Colonic mucosa (tissue), 4 donors: ENCODE measurements at places on chromosomes 7 and 10. TPM values are rescaled to one million over a fixed set of nuclear protein-coding genes. Genes with fewer than 3 reads are reported as not detected.

- no peak for DNase-seq
Measured at GRCh38 chr10:50388181-50388580, 136.9 kb upstream of the ASAH2 start.

- no peak for DNase-seq
Measured at GRCh38 chr7:138943061-138943460, 38.1 kb downstream of the KIAA1549 start.

DNA sequence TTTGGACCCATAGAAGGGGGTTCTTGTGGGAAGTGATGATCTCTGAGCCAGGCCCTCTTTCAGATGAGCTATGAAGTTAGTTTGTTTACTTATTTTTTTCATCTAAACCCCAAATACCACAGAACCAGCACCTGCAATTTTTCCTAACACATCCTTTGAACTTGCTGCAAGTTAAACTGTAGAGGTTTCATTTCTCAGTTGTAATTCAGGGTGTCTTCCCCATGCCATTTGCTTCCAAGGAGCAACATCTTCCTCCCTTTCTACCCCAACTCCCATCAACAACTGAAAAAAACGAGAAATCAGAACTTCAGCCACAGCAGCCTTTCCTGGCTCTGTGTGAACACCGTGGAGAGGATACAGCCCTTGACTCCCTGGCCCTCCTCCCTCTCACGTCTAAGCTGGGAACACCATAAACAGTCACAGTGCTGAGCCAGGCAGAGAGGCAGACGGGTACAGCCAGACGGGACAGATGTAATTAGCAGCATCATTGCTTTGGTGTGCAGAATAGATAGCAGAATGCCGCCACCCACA is 63.6 kb downstream of the RGS10 start:
- DNase-seq: no peak

- DNase-seq: no peak
Measured at GRCh38 chr10:119302172-119302571, 94.8 kb downstream of the GRK5 start.

- no peak for DNase-seq
Measured at GRCh38 chr10:3808689-3809199, 23.7 kb upstream of the KLF6 start.

- DNase-seq: no peak
Measured at GRCh38 chr10:17120694-17121093, 8.9 kb downstream of the CUBN start.

DNA sequence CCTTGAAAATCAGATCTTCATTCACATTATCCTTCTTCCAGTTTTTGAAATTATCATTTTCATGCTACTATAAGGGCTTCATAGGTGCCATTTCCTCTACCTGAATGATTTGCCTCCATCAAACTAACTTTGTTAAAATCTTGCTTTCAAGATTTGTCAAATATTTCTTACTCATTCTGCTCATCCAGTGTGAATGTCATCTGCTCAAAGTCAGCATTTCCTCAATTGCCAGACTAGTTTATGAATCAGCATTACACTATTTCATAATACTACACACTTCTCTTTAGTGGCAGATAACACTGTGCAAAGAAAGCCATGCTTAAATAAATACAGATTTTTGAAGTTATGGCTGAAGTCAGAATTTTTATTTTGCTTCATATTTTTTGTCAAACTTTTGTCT is 21.3 kb upstream of the LIPF start:
- DNase-seq: no peak

DNA sequence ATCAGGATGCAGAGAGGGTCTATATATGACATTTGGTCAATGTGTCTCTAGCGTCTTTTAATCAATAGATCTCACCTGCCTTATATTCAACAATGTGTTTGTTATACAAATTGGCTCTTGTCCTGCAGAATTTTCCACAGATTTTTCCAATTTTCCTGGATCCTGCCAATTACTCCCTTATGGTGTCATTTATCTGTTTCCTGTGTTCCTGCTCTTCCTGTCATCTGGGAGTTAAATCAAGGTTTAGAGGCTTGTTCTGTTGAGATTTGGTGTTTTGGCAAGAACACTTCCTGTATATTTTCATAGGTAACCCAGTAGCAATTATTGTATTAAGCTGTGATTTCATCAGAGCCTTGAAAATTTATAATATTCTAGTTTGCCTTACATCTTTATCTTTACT is 8.8 kb upstream of the C10orf71 start:
- DNase-seq: no peak

The KCNH2 gene
- total RNA-seq: 3.3 TPM

The TMEM273 gene
- 5.1 TPM for total RNA-seq

The TMEM254 gene
- total RNA-seq: 32.0 TPM

The FANK1 gene
- total RNA-seq: 5.8 TPM

The VGF gene
- 0.90 TPM for total RNA-seq
